ENCODE measurements at places on chromosomes 2 and 18.

DNA sequence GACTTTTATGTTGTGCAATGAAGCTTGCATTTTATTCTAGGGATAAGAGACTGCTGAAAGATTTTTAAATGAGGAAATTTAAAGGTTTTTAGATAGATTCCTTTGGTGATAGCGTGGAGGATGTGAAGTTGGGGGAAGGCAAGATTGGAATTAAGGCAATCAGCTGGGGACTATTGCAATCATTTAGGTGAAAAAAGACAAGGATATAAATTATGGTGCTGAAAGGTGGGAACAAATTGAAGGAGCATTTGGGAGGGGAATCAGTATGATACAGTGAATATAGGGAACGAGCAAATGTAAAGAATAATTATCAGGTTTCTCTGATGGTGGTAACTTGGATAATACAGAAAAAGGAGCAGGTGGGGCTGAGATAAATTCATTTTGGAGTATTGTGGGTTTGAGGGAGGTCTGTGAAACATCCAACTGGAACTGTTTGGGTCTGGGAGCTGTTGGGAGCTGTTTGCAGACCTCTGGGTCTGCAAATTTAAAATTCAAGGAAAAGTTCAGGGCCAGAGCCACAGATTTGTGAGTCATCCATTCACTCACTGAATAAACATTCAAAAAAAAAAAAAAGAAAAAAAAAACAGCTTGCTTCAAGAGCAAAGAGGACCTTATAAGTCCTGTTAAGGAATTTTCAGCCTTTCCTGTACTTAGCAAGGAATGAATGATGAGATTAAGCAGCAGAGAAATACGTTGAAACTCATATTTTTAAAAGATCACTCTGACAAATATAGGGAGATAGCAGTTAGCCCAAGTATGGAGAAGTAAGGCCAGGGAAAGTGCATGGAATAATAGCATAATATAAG, 257.5 kb upstream of the FN1 start:
- DNase-seq, result no peak

- no peak for DNase-seq
Measured at GRCh38 chr2:3113769-3114168, 263.8 kb downstream of the EIPR1 start.

DNA sequence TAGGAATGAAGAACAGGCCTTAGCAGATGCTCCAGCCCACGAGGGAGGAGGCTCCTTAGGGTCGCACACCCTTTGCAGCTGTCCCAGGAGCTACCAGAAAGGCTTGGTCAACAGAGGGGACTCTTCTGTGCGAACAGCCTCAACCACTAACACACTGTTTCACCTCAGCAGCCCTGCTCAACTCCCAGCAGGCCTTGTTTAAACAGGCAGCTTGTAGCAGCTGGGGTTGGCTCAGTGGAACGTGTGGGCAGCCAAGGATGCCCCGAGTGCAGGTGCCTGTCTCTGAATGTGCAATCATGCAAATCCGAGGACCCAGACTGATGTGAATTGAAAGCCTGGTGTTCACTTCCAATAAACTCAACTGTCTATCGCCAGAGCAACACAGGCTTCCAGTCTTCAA, 88.7 kb upstream of the CXCR4 start:
- no peak for DNase-seq

DNA sequence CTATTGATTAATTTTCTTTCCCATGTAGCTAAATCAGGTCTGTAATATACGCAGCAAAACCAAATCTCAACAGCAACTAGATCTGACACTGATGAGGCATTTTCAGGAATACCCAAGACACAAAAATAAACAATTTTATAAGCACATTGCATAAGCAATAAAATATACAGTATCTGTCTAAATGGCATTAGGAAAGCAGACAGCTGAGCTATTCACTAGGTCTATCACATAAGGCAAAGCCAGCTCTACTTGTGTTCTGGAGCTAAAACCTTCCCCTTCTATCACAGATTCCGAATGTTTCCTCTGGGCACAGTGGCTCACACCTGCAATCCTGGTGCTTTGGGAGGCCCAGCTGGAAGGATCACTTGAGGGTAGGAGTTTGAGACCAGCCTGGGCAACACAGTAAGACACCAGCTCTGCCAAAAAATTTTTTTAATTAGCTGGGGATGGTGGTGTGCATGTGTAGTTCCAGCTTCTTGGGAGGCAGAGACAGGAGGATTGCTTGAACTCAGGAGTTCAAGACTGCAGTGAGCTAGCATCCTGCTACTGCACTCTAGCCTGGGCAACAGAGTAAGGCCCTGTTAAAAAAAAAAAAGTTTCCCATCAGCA, 21.1 kb downstream of the PTPN2 start:
- DNase-seq, result no peak

DNA sequence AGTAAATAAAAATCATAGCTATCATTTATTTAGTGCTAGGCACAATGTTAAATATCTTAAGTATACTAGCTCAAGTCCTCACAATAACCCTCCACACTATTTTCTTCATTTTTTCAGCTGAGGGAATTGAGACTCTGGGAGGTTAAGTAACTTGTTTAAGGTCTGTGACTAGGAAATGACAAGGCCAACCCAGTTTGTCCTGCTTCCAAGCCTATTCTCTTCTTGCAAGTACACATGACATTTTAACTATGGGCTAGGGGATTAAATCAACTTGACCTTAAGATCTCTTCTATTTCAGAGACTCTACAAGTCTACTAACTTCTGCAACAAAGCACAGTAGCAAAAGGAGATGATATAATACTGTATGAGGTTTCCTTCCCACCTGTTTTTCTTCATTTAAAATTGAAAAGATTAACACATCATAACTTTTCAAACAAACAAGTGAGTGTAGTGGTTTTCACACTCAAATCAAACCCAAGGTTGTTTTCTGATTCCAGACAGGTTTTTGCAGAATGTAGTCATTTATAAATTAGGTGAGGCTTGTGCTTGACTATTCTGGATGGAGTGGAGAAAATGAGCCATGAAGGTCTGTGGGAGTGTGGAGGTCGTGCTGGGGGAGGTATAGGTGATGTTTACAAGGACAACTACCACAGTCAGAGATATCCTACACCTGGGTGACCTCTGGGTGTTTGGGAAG, 57.0 kb downstream of the CD28 start:
- no peak for DNase-seq

DNA sequence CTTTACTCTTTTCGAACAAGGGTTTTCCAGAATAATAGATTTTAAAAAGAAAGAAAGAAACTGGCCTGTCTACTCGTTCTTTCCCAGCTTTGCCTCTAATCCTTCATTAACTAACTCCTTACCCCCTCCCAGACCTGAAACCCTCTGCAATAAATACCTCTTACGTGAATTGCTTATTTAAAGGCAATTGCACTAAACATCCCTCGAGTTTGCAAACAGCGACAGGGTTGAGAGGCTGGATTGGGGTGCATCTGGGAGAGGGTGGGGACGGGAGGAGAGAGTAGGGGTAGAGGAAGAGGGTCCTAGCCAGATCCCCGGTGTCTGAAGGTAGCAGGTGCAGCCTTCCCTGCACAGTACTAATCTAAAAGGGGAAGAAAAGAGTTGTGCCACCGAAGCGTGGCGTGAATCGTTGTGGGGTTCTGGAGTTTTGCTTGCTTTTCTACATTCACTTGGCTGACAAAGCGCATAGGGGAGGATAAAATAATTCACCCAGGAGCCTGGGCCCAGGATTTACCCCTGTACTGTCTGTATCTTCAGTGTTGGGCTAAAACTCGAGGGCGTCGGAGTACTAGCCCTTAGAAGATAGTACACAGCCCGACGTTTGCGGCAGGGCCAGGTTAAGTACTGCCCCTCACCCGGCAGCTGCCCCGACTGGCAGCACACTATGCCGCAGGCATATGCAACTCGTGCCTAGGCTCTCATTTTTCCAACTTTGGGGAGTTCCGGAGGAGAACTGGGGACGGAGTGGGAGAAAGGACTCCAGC, 1.9 kb upstream of the NEUROD1 start:
- no peak for DNase-seq

DNA sequence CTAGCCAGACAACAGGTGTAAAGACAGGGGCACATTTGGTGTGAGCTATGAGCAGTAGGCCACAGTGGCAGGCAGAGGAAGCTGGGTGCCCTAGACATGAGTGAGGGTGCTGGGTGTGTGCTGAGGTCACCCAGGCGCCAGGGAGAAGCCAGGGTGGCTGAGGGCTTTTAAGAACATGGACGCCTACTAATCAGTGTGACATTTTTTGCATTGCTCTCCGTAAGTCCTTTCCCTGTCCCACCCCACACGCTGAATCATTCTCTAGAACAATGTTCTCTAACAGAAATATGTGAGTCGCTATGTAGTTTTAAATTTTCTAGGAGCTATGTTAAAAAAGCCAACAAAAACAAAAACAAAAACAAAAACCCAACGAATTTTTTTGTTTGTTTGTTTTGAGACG, 204.5 kb upstream of the REV1 start:
- DNase-seq, result no peak

DNA sequence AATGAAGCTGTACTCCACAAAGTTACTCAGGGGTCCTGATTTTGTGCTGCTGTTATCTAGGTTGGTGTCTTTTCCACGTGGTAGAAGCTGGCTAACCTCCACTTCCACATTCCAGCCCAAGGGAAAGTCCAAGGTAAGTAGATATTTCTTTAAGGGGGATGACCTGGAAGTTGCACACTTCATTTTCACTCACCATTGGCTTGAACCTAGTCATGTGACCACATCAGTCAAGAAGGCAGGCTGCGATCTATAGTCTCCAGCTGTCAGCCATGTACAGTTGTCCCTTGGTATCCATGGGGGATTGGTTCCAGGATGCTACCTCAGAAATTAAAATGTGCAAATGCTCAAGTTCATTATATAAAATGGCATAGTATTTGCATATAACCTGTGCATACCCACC, 31.9 kb upstream of the TGIF1 start:
- DNase-seq, result no peak

GRCh38 chr18:37176621-37176934, 347.7 kb downstream of the KIAA1328 start:
- no peak for DNase-seq

DNA sequence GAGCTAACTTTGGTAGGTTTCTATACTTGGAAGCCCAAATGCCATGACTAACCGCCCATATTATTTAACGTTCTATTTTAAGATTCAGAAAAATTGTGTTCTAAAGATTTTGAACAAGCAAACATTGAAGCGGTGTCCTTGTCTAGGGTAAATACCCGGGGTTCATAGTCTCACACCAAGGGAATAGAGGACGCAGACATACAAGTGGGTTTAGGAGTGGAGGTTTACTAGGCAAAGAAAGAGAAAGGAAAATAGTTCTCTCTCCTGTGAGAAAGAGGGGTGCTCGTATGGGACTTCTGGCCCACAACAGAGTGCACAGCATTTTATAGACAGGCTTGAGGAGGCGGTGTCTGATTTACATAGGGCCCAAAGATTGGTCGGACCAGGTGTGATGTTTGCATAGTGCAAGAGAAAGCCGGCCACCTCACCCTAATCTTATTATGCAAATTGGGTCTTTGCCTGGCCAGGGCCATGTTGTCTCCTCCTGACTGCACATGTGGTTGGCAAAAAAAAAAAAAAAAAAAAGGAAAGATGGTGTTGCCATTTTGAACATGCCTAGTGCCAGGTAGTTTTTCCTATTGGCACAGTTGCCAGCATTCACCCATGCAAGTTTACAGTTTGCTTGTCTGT, 1062.6 kb downstream of the LRP1B start:
- no peak for DNase-seq

DNA sequence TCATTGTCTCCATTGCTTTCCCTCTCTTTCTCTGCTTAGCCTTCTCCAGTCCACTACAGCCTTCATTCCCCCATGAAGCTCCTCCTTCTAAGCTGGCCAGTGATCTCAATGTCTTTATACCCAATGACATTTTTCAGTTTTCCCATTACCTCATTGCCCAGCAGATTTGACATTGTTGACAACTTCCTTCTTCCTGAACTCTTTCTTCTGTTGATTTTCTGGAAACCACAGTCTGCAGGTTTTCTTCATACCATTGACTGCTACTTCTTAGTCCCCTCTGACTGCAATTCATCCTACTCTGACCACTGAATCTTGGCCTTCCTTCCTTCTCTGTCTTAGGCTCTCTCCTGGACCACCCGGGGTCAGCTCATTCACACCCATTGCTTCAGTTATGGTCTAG, 22.9 kb upstream of the SPP2 start:
- no peak for DNase-seq

DNA sequence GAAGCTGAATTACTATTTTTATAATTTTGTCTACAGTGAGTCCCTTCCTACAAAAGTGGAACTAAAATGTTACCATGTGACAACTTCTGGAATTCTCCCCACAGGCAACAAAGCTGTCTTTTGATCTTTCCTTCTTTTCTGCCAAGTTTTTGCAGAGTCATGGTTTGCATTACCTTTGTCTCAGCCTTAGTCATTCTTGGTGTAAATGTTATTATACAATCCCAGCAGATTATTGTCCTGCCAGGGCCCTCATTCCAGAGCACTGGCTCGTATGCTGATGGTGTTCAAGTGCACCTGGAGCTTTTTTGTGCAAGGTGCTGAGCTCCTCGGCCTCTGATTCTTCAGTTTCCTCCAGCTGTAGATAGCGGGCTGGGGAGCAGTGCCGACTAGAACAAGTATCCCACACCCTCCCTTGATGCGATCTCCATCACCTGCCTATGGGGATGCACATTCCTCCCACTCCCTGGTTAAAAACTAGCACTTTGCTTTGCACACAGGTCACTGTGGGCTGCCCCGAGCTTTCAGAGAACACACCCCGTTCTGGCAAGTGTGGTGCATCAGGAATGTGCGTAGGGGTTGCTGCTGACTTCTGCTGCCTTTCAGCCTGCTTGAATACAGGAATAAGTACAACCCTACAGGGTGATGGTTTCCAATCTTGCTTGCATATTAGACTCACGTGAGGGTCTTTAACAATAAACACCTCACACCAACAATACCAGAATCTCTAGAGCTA, 263.6 kb downstream of the RNF144A start:
- DNase-seq, result no peak

DNA sequence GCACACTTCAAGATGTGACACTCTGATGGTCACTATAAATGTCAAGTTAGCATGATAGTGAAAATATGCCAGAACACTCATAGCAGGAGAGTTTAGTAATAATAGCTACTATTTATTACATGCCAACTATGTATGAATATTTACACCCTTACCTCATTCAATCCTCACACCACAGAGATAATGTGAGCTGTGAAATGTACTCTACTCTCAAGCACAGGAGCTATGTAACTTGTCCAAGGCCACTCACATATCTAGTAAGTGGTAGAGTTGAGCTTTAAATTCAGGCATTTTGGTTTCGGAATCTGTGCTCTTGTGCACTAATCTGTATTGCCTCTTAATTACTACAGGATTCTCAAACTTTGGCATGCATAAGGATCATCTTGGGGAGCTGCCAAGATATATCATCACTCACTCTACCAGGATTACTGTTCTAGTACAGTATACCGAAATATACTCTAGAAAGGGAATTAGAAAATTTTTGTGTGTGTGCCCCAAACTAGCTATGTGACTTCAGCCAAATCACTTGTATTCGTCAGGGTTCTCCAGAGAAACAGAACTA, 154.3 kb downstream of the PLCL1 start:
- DNase-seq, result no peak

- DNase-seq, result no peak
Measured at GRCh38 chr2:133489641-133490410, 78.4 kb downstream of the NCKAP5 start.

- DNase-seq, result no peak
Measured at GRCh38 chr2:41204315-41204714, 752.4 kb upstream of the SLC8A1 start.

Measured in KG1 (cell line).